Uterus (tissue), 4 donors: ENCODE measurements at places on chromosomes 2 and 18.

GRCh38 chr18:47917923-47918610 is 12.4 kb downstream of the SMAD2 start:
- DNase-seq: no peak

DNA sequence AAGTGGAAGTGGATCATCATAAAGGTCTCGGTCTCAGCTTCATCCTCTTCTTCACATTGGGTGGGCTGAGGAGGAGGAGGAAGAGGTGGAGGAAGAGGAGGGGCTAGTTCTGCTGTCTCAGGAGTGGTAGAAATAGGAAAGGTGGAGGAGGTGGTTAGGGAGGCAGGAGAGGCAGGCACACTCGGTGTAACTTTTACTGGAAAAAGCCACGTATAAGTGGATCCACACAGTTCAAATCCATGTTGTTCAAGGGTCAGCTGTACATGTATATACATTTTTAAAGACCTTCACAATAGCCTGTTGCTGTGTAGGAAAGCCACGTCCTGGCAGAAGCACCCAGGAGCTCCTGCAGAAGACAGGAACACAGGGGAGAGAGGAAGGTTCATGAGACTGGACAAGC is 110.3 kb upstream of the RAB12 start:
- DNase-seq: no peak

GRCh38 chr2:152740743-152741328 is 22.4 kb downstream of the ARL6IP6 start:
- no peak for DNase-seq

DNA sequence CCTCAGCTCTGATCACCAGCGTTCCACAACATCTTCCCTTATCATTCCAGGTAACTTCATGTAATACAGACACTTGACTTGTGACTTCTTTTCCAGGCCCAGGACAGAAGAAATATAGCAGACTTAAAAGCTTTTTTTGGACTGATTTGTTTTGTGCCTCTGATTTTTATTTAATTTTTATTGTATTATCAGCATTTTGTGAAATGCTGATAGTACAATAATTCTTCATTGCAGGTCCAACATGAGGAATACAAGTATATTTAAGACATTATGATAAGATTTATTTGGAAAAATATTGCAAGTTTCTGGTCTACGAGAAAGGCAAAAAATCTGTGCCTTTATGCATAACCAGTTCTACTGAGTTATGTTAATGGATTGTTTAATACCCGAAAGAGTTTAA is 94.5 kb upstream of the THUMPD2 start:
- no peak for DNase-seq

DNA sequence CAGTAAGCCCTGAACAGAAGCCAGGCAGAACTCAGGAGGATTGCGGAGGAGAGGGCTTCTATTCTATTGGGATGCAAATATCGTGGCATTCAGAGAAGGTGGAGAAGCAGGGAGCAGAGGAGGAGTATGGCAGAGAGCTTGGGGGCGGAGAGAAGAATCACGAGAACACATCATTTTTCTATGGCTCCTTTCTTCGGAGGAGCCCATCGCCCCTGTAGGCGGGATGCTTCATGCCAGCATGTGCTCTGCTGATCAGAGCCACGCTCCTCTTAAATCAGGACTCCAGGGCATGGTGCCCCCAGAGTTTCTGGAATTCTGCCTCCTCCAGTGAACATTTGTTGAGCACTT is 71.1 kb downstream of the CIB4 start:
- DNase-seq: no peak

GRCh38 chr2:88071365-88071764 is 3.7 kb downstream of the SMYD1 start:
- no peak for DNase-seq

- DNase-seq: no peak
These were observed 40.9 kb upstream of the MBP start for GRCh38 chr18:77173275-77174030.
